ENCODE measurements at places on chromosomes 4 and X.

DNA sequence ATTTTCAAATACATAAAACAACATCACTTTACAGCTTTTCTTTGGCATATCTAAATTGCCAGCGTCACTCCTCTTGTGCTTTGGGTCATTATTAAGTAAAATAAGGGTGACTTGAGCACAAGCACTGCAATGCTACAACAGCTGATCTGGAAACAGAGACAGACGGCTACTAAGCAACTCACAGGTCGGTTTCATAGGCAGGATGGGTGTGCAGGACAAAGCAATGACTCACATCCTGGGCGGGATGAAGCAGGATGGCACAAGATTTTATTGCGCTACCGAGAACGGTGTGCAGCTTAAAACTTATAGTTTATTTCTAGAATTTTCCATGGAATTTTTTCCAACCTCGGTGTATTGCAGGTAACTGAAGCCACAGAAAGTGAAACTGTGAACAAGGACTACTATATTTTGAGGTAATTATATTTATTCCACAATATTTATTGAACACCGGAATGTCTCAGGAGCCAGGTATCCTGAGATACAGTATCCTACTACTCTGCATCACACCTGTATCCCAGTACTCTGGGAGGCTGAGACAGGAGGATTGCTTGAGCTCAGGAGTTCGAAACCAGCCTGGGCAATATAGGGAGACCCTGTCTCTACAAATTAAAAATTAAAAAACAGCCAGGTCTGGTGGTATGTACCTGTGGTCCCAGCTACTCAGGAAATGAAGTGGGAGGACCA is 215.5 kb downstream of the APBB2 start:
- DNase-seq = no peak

GRCh38 chrX:7223271-7223670 is 75.3 kb upstream of the PUDP start:
- no peak for DNase-seq

DNA sequence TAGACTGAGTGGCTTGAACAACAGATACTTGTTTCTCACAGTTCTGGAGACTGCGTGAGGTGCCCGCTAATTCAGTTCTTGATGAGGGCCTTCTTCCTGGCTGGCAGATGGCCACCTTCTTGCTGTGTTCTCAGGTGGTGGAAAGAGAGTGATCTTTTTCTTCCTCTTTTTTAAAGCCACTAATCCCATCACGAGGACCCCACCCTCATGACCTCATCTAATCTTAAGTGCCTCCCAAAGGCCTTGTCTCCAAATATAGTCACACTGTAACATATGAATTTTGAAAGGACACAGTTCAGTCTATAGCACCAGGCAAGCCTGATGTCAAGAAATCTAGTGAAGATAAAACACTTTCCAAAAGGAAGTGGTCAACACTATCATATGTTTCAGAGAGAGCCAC is 12.4 kb downstream of the VAMP7 start:
- no peak for DNase-seq

GRCh38 chr4:148454835-148455234 is 12.6 kb upstream of the NR3C2 start:
- DNase-seq = no peak

DNA sequence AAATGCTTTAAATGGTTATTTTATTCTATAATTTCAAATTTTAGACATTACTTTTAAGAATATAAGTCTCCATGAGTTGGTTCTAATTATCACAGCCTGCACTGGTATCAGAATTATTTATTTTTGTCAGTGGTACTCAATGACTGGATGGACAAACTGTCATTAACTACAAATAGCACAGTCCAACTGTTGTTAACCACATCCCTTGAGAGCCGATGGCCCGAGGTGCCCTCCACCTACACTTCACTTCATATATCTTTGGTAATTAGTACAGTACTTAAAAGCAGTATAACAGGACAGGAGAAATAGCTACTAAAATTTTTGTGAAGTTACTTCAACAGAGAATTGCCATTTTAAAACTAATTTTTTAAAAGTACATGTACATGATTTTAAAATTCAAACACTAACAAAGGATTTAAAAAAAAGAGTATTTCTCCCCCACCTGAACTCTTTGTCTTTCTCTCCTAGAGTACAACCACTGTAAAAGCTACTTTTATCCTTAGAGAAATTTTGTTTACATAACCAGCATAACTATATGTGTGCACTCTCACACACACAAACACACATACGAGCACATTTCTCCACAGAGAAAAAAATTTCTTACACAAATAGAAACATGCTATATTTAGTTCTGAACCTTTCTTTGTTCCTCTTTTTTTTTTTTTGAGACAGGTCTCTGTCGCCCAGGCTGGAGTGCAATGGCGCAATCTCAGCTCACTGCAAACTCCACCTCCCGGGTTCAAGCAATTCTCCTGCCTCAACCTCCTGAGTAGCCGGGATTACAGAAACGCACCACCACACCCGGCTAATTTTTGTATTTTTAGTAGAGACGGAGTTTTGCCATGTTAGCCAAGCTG is 6.5 kb downstream of the TIFA start:
- DNase-seq = no peak

All from psoas muscle (tissue), 8 donors.